Activated naive CD8-positive, alpha-beta T cell treated with anti-CD3 and anti-CD28 coated beads, Interleukin-2, amount 10 ng/mL, durations not matched to agents 7 days and 5 days (primary cell): ENCODE measurements at places on chromosomes 1 and 21. TPM values are rescaled to one million over a fixed set of nuclear protein-coding genes. Genes with fewer than 3 reads are reported as not detected.

Gene CELA2A
- not detected for total RNA-seq

Gene FAM151A
- not detected for total RNA-seq

Gene AADACL4
- total RNA-seq = not detected

Gene E2F2
- total RNA-seq = 44.2 TPM

Gene CENPS
- total RNA-seq = 10.0 TPM

Gene ANKRD65
- total RNA-seq = not detected

GRCh38 chr21:43613755-43614638 is 45.3 kb downstream of the HSF2BP start:
- H3K27ac ChIP-seq = no peak overlapping the region
- no peaks in the 10 kb centered on the region for H3K36me3 ChIP-seq
- no peaks in the 10 kb centered on the region for H3K27me3 ChIP-seq

- no peaks in the 10 kb centered on the region for H3K27me3 ChIP-seq
- no peaks in the 10 kb centered on the region for H3K36me3 ChIP-seq
- no peaks in the 10 kb centered on the region for H3K4me1 ChIP-seq
- no peak overlapping the region for H3K4me3 ChIP-seq
- DNase-seq = no peak
Observed at GRCh38 chr1:222182641-222183040, 365.3 kb downstream of the HHIPL2 start.

GRCh38 chr1:36520771-36521420 is 38.2 kb upstream of the CSF3R start:
- H3K36me3 ChIP-seq = no peaks in the 10 kb centered on the region
- no peak for DNase-seq
- H3K27ac ChIP-seq = no peak overlapping the region
- no peaks in the 10 kb centered on the region for H3K27me3 ChIP-seq
- no peak overlapping the region for H3K4me3 ChIP-seq

DNA sequence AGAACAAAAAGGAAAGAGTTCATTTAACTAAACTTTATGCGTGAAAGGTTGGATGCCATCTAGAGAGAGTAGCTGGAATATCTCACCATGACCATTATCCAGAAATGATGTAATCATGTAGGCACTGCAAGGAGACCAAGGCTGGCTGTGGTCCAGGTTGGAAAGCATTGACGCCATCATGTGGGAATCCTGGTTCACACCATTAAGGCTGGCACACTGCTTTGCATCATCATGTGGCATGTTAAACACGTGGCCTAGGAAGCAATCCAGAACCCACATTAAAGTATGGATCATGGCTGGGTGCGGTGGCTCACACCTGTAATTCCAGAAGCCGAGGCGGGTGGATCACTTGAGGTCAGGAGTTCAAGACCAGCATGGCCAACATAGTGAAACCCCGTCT is 4.3 kb downstream of the ADAMTS1 start:
- DNase-seq = no peak
- no peak overlapping the region for H3K4me3 ChIP-seq
- no peak overlapping the region for H3K27ac ChIP-seq
- H3K27me3 ChIP-seq = peaks cover 47% of the 10 kb centered on the region
- H3K36me3 ChIP-seq = peaks cover 6% of the 10 kb centered on the region

DNA sequence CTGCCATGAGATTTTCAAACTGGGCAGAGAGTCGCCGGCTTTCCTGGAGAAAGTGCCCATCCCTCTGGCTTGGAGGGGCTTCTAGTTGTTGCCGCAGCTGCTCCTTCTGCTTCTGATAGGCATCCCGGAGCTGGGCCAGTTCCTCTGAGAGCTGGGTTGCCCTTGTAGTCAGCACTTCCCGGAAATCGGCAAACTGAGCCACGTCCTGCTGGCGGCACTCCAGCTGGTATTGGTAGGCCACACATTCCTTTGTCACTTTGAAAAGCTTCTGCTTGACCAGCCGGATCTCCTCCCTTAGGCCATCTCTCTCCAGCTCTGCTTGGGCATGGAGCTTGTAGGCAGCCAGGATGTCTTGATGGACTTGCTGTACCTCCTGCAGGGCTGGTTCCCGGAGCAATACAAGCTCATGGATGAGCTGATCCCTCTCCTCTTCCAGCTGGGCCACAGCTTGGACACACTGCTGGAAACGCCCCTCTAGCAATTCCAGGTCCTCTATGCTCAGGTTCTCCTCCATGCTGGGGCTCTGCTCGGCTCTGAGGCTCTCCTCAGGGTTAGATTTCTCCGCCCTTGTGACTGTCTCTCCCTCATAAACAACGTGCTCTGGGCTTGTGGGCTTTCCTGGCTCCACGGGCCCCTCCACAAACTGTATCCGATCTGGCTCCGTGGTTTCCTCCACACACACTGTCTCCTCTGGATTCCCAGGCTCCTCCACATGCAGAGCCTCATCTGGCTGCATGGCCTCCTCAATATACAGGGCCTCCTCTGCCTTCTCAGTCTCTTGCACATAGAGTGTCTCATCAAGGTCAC is 7.3 kb downstream of the SYNC start:
- no peak overlapping the region for H3K4me3 ChIP-seq
- H3K4me1 ChIP-seq = peaks cover 10% of the 10 kb centered on the region
- H3K27me3 ChIP-seq = peaks cover 7% of the 10 kb centered on the region
- no peak for DNase-seq
- no peaks in the 10 kb centered on the region for H3K36me3 ChIP-seq

DNA sequence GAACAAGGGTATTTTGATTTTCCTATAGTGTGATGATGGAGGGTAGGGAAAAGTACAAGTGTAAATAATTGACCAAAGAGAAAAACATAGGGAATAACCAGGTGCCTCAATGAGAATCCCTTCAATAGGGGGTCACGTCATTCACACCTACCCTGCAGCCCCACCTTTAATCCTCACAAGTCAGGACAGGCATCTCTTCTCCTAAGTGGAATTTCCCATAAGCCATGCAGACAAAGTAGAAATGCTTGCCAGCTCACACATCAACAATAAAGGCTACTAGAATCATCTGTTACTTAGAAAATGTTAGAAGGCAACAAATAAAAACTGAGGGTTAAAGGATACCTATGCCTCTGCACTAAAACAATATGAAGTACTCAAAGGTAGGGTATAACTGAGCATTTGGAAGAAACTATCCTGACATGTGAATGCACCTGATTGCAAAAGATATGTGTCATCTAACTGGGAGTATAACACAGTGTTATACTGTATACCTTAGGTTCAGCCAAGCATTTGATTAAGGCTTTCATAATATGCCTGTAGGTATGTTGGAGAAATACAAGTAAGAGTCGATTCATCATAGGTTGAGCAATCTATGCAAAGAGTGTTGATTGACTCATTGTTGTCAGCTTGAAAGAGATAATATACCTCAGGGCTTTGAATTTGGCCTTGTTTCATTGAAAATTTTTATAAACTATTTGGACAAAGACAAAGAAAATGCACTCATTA is 32.4 kb upstream of the ATP1A1 start:
- no peak for DNase-seq
- H3K36me3 ChIP-seq = no peaks in the 10 kb centered on the region
- H3K4me1 ChIP-seq = no peaks in the 10 kb centered on the region
- no peaks in the 10 kb centered on the region for H3K27me3 ChIP-seq
- H3K27ac ChIP-seq = no peak overlapping the region
- no peak overlapping the region for H3K4me3 ChIP-seq

DNA sequence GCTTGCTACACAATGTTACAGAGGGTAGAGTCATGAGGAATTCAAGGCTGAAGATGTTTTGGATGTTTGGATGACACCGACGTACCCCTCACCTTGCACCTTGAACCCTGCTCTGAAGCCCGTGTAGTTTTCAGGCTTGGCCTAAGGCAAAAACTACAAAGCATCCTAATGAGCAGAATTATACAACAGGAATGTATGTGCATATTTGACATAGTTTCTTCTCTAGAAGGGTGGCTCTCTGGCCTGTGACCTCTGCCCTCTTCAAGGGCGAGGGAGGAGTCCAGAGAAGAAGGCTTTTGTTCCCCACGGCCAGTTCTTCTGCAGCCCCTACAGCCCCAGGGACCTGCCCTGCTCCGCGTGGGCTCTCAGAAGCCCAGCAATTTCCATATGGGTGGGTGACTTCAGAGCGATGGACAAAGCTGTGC is 43.3 kb downstream of the L1TD1 start:
- no peaks in the 10 kb centered on the region for H3K4me1 ChIP-seq
- no peaks in the 10 kb centered on the region for H3K36me3 ChIP-seq
- no peak for DNase-seq
- H3K27ac ChIP-seq = no peak overlapping the region
- H3K4me3 ChIP-seq = no peak overlapping the region

- H3K4me3 ChIP-seq = no peak overlapping the region
- no peaks in the 10 kb centered on the region for H3K36me3 ChIP-seq
- peaks cover 6% of the 10 kb centered on the region for H3K27me3 ChIP-seq
- H3K4me1 ChIP-seq = no peaks in the 10 kb centered on the region
- no peak for DNase-seq
- H3K27ac ChIP-seq = no peak overlapping the region
Observed at GRCh38 chr1:201602413-201603265, 63.7 kb downstream of the NAV1 start.

GRCh38 chr21:44332383-44332782 is 6.8 kb downstream of the CFAP410 start:
- no peaks in the 10 kb centered on the region for H3K4me1 ChIP-seq
- no peak overlapping the region for H3K4me3 ChIP-seq
- no peaks in the 10 kb centered on the region for H3K36me3 ChIP-seq
- no peaks in the 10 kb centered on the region for H3K27me3 ChIP-seq
- no peak for DNase-seq

DNA sequence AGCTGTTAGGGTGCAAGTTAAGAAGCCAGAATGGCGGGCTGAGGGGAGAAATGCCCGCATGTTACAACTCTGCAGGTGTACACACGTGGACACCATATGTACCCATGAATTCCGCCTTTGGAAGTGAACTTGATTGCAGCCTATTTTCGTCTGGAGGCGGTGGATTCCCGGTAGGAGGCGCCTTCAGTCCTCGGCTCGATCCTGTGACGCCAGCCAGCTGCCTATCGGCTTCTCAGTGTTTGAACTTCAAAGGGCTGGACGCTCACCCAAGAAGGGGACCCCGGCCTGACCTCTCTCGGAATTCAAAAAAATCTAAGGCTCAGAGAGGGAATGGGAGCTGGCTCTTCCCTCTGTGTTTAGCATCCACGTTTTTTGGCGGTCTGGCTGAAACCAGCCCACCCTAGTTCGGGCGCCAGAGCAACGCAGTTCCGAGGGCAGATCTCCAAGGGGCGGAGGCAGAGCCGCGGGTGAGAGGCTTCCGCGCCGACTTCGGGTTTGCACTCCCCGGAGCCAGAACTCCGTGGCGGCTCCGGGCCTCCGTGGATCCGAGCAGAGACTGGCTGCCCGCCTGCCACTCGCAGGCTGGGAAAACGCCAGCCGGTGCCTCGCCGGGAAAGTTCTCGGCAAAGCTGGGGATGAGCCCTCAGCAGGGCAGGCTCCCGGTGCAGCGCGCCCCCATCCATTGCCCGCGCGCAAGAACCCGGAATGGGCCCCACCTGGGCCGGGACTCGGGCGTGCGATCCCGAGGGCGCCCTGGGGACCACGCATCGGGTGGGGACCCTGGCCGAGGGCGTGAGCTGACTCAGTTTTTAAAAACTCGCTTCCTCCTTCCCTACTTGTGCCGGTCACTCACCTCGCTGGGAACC is 996 bp upstream of the TMEM51 start:
- H3K4me1 ChIP-seq = peaks cover 21% of the 10 kb centered on the region
- H3K36me3 ChIP-seq = no peaks in the 10 kb centered on the region
- H3K27me3 ChIP-seq = peaks cover 65% of the 10 kb centered on the region
- DNase-seq = peak; percentile 47
- no peak overlapping the region for H3K27ac ChIP-seq

DNA sequence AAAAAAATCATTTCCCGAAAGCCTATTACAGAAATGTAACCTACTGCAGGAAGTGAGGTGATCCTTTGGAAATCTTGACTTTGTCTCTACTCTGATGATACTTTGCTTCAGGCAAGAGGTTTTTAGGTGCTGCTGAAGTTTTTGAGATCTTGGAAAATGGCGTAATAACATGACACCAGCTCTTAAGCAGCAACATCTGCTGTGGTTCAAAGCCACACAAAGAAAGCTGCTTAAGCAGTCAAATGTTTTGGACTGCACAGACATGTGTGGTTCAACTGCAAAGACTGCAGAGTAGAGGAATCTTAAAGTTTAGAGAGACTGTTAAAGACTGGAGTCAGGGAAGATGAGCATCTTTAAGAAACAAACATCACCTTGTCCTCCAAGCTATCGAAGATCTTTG is 139.0 kb downstream of the RASAL2 start:
- no peak overlapping the region for H3K4me3 ChIP-seq
- H3K4me1 ChIP-seq = no peaks in the 10 kb centered on the region
- H3K27ac ChIP-seq = no peak overlapping the region
- H3K27me3 ChIP-seq = no peaks in the 10 kb centered on the region
- no peaks in the 10 kb centered on the region for H3K36me3 ChIP-seq
- no peak for DNase-seq

- no peaks in the 10 kb centered on the region for H3K36me3 ChIP-seq
- no peak for DNase-seq
- no peak overlapping the region for H3K4me3 ChIP-seq
- H3K27me3 ChIP-seq = peaks cover 5% of the 10 kb centered on the region
- no peaks in the 10 kb centered on the region for H3K4me1 ChIP-seq
- no peak overlapping the region for H3K27ac ChIP-seq
Observed at GRCh38 chr21:15209224-15209623, 144.4 kb upstream of the NRIP1 start.

- H3K27ac ChIP-seq = no peak overlapping the region
- peaks cover 2% of the 10 kb centered on the region for H3K4me1 ChIP-seq
- H3K27me3 ChIP-seq = peaks cover 19% of the 10 kb centered on the region
- no peak overlapping the region for H3K4me3 ChIP-seq
Observed at GRCh38 chr1:33735624-33736023, 128.3 kb upstream of the HMGB4 start.

DNA sequence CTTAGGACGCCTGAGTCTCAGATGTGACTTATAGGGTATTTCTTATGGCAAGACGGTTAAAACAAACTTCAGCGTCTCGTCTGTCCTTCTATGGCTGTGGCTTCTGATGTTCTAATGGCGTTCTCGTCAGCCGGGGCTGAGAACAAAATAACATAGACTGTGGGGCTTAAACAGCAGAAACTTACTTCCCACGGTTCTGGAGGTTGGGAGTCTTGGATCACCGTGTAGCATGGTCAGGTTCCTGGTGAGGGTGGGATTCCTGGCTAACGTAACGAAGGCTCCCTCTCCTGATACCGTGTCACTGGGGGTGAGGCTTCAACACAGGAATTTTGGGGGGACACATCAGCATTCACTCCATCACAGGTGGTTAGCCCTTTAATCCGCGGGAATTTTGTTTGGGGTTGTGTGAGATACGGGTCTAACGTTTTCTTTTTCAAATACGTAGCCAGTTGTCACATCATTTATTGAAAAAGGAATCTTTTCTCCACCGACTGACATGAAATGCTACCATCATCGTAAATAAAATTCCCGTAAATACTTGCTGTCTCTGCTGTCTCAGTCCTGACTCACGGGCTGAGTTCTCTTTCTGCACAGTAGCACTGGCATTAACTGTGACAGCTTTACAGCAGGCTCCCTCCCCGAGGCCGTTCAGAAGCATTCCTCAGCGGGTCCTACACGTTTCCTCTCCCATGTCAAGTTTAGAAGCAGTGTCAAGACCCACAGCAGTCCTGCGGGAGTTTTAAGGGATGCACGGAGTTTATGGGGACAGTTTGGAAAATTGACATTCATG is 8.1 kb upstream of the POFUT2 start:
- no peak for DNase-seq
- no peak overlapping the region for H3K4me3 ChIP-seq
- no peaks in the 10 kb centered on the region for H3K36me3 ChIP-seq
- peaks cover 7% of the 10 kb centered on the region for H3K4me1 ChIP-seq
- H3K27me3 ChIP-seq = peaks cover 2% of the 10 kb centered on the region
- H3K27ac ChIP-seq = no peak overlapping the region
